ENCODE measurements at places on chromosomes 12 and 14.

- no peak for DNase-seq
Observed at GRCh38 chr14:47179906-47180305, 495.5 kb downstream of the MDGA2 start.

GRCh38 chr12:52198454-52199215 lies 6.8 kb upstream of the KRT80 start:
- DNase-seq = no peak

DNA sequence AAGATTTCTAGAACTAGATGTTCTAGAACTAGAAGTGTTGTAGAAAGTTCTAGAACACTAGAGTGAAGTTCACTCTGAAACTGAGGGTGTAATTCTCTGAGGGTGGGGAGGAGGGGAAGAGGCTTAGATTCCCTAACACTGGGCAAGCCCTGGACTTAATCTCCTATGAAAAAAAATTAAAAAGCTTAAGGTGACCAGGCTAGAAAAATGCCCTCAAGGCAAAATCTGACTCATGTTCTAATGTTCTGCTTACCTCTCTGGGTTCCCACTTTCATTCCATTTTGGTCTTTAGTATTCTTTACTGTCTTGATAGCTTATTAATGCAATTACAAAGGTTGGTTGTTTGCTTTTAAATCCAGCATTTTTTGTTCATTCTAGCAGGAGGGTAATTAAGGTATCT lies 101.5 kb downstream of the KICS2 start:
- no peak for DNase-seq

DNA sequence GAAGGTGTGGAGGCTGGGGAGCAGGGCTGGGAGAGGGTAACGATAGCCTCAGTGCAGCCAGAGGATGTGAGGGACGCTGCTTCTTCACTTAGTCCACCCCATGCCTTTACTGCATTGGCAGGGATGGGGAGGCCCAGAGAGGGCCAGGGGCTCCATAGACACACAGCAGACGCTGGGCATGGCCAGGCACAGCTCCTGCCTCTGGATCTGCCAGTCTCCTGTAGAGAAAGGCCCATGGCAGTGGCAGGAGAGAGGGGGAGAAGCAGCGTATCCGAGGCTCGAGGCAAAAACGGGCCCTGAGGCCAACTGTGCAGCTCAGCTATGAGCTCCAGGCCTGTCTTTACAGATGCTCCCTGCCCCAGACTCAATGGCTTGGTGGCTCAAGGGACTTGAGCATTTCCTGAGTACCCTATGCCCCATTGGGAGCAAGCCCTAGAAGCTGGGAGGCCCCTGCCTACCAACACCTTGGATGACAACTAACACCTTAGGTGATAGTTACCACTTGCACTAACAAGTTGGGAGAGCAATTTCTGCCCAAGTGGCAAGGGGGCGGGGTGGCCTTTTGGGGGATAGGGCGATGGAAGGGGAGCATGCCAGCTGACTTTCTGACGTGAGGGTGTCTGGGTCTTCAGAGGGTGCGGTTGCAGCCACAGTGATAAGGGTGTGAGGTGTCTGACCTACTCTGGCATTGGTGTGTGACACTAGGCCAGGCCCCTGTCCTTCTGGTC lies 5.0 kb upstream of the LBHD2 start:
- DNase-seq = no peak

GRCh38 chr14:81209167-81209836 lies 11.5 kb downstream of the GTF2A1 start:
- no peak for DNase-seq

All from stimulated activated CD8-positive, alpha-beta memory T cell treated with anti-CD3 and anti-CD28 coated beads, Interleukin-12 subunit alpha, Interleukin-12 subunit beta, amount 100 ng/mL, for 1 hour (primary cell).